ENCODE measurements at places on chromosomes 12 and 14.

- DNase-seq: no peak
These were observed 34.8 kb downstream of the DLK1 start for GRCh38 chr14:100761481-100761880.

- DNase-seq: no peak
These were observed 29.7 kb downstream of the ZFP36L1 start for GRCh38 chr14:68762953-68763764.

DNA sequence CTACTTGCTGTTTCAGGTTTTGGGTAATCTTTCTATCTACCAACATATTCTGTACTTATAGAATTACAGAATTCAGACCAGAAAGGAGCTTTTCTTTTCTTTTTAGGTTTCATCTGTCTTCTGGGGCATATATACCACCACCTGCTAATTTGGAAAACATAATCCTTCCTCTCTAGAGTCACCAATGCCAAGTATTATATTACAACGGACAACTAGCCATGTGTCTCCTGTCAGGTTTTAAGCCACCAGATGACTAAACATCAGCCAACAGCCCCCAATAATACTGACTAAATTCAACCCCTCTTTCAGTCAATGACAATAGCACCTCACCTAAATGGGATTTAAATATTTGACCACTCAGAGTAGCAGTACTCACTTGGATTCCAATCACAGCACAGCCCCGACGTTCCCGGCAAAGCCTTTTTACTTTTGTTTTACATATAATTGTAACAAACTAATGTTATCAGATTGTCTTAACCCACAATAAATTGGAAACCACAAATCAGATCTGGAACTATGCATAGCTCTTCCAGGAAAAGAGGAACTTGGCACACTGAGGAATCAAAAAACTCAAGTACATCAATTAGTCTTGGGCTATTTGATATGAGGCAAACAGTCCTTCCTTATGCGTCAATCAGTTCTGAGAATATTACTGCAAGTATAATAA is 13.5 kb downstream of the SLC11A2 start:
- no peak for DNase-seq

DNA sequence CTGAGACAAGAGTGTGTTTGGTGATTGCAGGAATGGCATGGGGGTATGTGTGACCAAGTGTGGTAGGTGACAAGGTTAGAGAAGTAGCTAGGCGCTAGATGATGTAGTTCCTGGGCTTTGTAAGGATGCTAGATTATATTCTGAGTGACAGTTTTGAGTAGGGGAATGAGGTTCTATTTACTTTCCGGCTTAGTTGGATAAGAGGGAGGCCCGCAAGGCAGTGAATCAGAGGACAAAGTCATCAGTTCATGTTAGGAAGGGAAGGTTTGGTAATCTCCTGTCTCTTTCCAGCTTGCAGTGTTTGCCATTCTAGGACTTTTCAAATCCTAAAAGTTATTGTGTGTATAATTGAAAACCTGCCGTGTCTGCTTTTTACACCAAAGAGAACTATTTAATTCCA is 45.0 kb downstream of the CFAP54 start:
- DNase-seq: no peak

- no peak for DNase-seq
These were observed 162.2 kb upstream of the EGLN3 start for GRCh38 chr14:34113005-34113511.

GRCh38 chr14:24240110-24240918 is 2.1 kb downstream of the TINF2 start:
- no peak for DNase-seq

GRCh38 chr14:68736471-68736871 is 56.4 kb downstream of the ZFP36L1 start:
- no peak for DNase-seq

GRCh38 chr14:56199095-56199981 is 81.1 kb downstream of the PELI2 start:
- DNase-seq: peak; percentile 31

DNA sequence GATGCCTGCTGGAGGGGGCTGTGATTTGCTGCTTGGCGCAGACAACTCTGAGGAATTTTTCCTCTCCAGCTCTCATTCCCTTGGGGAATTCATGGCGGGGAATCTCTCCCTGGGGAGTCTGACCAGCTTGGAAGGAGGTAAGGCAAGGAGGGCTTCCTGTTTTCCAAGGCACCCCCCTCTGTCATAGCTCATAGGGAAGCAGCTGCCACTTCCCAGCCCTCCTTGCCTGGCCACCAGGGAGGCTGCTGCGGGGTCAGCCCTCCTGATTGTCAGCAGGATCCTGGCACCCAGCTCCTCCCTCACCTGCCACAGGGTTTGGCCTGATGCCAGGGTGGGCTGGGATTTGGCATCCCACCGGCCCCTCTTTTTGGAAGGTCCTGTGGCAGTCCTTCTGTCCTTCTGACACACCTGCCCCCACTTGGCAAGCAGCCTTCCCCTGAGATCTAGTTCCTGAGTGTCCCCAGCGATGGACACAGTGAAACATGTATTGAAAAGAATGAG is 74.9 kb downstream of the TSPAN9 start:
- no peak for DNase-seq

DNA sequence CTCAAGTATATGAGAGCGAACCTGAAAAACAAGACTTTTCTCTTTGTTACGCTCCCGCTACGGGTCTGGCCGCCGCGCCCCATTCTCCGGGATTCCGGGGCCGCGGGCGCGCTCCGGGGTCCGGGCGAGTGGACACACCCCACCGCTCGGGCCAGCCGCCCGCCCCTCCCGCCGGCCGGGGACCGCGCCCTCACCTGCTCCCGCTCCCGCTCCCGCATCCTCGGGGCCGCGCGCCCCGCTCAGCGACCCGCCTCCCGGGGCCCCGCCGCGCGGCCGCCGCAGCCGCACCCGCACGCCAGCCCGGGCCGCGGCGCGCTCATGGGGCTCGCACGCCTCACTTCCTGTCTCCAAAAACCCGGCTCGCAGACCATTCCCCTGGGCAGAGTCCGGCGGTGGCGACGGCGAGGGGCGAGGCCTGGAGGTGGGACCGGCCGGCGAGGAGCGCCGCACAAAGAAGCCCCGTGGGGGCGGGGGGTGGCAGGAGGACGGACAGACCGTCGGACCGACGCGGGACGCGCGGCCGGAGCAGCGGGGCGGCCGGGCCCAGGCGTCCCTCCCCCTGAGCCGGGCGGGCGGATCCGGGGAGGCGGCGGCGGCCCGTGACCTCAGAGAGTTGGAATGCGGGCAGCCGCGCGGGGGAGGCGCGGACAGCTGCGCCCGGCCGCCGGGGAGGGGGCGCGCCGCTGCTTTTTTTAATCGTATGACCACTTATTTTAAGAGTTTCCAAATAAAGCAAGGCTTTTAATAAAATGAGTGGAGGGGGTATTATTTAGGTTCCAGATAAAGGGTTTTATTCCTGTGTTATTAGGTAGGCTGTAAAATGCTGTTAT is at the start of gene PTPN21:
TSS of gene PTPN21 (minus strand) at position 551 of the 830 bp plus-strand sequence. CDS start 4,590 bp downstream, outside the sequence.
- peak; percentile 46 for DNase-seq

GRCh38 chr12:121505513-121505912 is 75.3 kb downstream of the KDM2B start:
- no peak for DNase-seq

- DNase-seq: no peak
These were observed 38.7 kb upstream of the TRAF3 start for GRCh38 chr14:102738373-102739189.

DNA sequence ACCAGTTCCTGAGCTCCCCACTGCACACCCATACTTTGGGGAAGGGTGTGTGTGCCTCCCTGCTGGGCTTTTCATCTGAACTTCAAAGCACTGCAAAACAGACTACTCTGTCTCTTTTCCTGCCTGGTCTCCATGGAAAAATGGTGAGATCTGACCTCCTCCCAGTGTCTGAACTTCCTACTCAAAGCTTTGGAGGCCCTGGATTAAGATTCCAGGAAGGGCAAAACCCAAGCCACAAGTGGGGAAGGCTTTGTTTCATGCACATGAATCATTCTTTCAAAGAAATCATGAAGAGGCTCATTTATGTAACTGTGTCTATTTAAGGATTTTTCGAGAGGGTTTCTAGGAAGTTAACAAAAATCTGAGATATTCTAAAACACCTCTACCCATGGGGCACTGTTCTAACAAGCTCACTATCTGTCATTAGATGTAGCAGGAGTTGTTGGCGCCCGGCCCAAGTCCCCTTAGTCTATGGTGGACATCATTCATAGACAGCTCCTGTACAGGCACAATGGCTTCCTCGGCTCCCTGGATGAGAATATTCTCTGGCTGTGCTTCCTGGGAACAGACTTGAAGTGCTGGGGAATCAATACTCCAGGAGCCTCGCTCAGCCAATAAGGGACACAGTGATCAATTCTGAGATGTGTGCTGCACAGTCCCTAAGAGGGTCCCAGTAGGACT is 224.0 kb downstream of the KTN1 start:
- DNase-seq: no peak

DNA sequence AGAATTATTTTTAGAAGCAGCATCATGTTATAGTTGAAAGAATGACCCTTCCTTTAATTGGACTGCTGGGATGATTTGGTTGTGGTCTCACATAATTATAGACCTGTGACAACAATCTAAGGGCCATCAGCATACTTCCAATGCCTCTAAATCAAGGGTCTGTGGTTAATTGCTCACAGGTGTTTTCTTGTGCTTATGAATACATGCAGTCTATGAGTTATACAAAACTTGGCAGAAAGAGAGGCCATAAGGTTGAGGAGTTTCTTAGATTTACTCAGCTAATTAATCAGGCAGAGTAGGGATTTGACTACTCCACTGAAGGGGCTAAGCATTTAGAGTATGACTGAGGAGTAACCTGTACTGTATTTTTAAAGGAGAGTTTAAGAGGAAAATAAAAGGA is 37.0 kb upstream of the FRMD6 start:
- no peak for DNase-seq

DNA sequence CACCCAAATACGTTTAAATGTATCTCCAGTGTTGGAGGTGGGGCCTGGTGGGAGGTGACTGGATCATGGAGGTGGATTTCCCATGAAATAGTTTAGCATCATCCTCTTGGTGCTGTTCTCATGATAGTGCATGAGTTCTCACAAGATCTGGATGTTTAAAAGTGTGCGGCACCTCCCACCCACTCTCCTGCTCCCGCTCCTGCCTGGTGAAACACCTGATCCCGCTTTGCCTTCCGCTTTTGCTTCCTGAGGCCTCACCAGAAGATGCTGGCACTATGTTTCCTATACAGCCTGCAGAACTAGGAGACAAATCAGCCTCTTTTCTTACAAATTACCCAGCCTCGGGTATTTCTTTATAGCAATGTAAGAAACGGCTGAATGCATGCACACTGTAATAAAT is 20.1 kb downstream of the EIF5 start:
- DNase-seq: no peak

- DNase-seq: no peak
These were observed 124.8 kb upstream of the MAP1LC3B2 start for GRCh38 chr12:116434155-116435011.

DNA sequence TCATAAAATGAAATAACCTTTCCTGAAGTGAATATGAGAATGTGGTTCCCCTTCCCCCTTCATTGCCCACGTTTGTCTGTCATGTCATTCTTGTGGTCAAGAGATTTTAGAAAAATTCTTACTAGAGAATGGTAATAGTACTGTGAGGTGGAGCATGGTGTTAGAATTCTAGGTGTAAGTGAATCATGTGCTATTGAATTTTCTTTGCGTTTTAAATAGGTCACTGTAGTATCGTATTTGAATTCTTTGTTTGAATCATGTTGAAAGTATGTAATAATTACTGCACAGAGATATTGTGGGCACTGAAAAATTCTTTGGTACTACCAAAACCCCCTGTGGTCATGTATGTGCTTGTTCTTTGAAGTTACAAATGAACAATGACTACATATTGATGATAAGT is 49.9 kb downstream of the FUT8 start:
- peak; percentile 55 for DNase-seq

- no peak for DNase-seq
These were observed 76.2 kb upstream of the FRMD6 start for GRCh38 chr14:51575349-51576116.

GRCh38 chr12:45883187-45883586 is 107.2 kb downstream of the SCAF11 start:
- DNase-seq: no peak

DNA sequence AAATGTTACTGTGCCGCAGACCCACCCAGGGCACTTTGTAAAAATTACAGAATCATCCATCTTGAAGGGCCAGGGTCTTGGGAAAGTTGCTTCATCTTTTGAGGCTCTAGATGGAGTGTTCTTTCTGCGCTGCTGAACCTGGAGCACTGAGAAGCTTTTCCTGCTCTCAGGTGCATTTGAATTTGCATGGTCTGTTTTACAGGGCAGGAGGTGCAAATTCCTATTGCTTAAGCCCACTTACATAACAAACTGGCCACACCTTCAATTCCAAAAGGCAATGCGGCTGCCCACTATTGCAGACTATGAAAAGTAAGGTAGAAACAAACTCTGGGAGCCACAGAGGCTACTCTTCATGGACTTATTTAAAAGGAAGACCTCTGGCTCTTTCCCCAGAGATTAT is 254.8 kb downstream of the CACNA1C start:
- DNase-seq: no peak

DNA sequence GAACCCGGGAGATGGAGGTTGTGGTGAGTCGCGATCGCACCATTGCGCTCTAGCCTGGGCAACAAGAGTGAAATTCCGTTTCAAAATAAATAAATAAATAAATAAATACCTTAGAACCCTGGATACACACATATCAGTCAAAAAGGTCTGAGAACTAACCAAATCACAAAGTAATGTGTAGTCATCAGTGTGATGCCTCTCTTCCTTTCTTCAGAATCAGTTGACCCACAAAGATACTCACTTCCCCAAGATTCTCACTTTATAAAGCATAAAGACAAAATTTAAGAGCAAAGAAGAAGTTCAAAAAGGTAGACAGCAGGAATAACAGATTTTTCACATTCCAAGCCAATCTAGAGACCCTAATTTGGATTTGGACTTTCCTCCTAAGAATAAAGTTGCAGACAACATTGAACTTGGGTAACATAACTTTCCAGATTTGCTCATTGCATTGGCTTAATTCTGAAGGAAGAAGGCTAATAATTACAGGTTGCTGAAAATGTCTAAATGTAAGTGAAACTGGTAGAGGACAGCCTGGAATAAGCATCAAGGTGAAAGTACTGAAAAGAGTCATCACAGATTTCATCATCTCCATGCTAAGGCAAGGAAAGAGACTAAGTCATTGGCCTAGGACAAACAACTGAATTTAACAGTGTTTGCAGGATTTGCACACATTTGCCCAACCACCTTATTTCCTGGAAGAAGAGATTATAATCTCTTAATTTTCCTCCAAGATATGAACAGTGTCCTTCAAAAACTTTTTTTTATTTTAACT is 17.4 kb downstream of the TMED10 start:
- DNase-seq: no peak

- DNase-seq: no peak
These were observed 349.2 kb upstream of the FBXO33 start for GRCh38 chr14:39781466-39781865.

DNA sequence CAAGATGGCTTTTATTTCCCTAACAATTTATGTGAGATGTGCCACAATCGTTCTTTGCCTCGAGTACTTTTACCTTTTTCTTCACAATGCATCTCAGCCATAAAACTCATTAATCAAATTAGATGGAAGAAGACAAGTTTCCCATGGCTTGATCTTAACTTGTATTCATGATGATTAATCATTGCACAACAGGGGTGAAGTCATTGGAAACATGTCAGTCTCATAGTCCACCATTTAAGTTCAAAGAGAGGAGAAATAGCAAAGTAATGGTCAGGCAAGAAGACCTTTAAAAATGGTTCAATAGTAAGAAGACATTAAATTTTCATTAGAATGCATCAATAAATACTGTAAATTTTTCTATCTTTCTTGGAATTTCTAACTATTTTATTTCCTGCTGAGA is 136.3 kb downstream of the FOXG1 start:
- no peak for DNase-seq

- DNase-seq: no peak
These were observed 45.8 kb downstream of the CCER1 start for GRCh38 chr12:90909069-90909770.
